ENCODE measurements at places on chromosomes 1 and 21.

- no peak for DNase-seq
Observed at GRCh38 chr1:105359457-105359856, 1609.8 kb downstream of the AMY1C start.

DNA sequence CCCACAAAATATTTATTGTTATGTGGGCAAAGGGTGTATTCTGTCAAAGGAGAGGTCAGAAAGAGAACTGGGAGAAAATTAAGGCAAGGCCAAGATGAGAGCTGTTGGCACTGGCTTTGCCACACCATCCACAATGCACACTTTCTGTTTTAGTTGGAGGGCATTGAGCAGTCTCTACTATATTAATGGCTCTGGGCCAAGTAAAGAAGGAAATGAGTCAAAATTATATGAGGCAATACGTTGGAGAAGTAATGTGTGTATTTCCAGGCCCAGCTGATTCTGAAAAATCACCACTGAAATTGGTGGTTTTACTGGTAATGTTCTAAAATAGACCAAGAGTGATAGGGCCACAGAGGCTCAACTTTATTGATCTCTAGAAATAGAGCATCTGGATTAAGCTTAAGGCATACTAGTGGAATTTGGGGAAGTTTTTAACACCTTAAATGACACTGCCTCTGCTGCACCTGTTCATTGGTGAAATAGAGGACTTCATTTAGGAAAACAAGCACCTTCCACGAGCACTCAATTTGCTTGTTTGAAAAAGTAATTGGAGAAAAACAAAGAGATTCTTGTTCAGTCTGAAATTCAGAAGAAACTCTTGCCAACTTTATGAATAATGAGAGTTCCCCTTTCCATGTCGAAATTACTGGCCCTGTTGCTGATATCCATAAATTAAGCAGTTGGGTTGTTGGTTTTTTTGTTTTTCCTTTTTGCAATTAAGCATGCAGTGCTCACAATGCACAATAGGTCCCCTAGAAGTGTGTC lies 424.9 kb downstream of the ADGRL2 start:
- DNase-seq, result no peak

DNA sequence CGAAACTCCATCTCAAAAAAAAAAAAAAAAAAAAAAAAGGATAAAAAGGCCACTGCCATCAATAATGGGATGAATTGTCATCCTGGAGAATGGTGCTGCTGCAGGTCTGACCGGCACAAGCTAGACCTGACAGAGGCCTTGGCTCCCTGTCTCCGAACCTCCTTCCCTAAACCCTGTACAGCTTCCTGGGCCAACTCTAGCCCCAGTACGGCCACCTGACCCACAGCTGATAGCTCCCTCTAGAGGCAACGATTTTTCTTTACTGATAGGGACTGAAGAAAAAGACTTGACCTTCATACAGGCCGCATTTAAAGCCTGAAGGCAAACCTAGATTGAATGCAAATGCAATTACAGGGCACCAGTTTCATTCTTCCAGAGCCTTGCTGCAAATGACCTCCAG lies 30.7 kb downstream of the NOL9 start:
- DNase-seq, result no peak

DNA sequence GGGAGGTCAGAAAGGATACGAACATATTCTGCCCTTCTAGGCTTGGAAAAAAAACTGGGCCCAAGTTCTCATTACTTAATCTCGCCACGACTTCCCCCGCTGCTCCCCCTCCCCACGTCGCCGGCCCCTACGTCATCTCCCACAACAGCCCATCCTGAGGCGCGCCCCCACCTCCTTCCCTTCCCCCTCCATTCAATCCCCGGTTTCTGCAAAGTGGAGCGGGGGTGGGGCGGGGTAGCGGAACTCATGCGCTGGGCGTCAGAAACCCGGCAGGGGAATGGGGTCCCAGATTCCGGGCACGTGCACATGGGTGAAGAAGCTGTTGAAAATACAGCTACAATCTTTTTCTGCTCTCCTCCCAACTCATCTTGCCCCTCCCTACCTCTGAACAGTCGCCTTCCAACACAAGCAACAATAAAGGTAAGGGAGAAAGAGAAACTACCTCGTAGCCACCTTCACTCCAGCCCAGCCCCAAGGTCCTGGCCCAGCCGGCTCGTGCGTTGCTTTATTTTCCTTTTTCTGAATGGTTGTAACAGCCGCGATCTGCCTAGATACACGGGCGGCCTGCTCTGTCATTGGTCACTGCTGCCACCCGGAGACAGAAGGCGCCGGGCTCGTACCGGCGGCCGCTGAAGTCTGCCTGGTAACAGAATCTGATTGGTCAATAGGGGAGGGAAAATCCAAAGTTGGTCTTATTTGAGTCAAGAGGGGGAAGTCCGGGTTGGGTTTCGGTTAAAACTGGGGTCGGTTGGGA lies at the start of gene RFX5:
Gene RFX5 (minus strand): TSS at position 484 of the 754 bp plus-strand sequence. CDS start 932 bp downstream, outside the sequence.
- peak; percentile 92 for DNase-seq

DNA sequence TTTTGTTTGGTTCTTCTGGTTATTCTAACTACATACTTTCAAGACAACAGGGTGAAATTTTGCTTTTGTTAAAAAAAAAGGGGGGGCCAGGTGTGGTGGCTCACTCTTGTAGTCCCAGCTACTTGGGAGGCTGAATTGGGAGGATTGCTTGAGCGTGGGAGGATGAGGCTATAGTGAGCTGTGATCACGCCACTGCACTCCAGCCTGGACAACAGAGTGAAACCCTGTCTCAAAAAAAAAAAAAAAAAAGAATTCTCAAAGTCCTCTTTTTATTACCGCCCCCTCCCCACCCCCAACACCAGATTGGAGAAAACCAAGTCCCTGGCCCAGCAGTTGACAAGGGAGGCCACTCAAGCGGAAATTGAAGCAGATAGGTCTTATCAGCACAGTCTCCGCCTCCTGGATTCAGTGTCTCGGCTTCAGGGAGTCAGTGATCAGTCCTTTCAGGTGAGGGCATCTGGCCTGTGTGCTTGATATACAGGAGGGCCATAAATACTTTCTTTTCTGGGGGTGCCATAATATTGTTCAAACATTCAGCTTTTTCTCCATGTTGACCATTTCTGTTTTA lies 50.2 kb downstream of the LAMC2 start:
- DNase-seq, result no peak

DNA sequence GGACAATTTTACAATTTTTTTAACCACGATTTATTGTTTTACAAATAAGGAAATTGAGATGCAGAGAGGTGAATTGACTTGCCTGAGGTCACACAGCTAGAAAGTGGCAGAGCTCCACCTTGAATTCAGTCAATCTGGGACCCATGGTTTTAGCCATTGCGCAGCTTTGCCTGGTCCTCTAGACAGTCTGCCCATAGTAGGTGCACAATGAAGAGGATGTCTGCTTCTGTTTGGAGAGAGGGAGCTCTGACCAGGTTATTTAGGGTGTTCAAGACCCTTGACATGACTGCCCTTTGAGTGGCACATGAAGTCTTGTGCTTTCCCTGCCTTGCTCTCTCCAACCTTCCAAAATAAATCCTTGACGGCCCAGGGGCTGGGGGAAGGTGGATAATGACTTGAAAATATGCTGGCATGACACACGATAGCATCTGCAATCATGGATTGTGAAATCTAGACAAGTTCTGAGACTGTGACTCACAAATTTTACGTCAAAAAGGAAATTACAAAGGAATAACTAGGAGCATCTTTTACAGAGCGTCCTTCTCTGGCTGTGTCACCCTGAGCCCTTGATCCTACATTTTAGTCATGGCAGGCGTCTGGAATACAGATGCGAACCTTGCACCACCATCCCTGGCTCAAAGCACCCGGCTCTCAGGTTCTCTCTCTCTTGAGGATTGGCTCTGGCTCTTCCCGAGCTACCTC lies 26.2 kb upstream of the ID3 start:
- no peak for DNase-seq

- DNase-seq, result no peak
Observed at GRCh38 chr21:46155514-46156377, at the start of gene FTCD. FTCD (minus strand) TSS chr21:46155579; CDS start chr21:46155523, 56 bp downstream.

DNA sequence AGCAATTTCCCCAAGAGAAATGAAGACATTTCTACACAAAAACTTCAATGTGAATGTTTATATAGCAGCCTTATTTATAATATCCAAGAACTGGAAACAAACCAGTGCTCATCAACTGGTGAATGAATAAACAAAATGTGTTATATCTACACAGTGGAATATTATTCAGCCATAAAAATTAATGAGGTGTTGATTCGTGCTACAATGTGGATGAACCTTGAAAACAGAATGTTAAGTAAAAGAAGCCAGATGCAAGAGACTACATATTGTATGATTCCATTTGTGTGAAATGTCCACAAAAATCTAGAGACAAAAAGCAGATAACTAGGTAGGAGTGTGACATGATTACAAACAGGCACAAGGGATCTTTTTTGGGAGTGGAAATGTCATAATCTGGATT lies 110.0 kb downstream of the CD247 start:
- DNase-seq, result no peak

DNA sequence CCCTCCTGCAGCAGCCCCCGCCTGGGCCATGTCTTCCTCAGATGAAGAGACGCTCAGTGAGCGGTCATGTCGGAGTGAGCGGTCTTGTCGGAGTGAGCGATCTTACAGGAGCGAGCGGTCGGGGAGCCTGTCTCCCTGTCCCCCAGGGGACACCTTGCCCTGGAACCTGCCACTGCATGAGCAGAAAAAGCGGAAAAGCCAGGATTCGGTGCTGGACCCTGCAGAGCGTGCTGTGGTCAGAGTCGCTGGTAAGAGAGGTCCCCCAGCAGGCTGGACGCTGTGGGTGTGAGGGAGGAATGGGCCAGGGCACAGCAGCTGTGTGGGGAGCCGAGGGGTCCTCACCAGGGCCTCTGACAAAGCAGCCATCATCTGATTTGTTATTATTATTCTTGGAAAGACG lies 58.0 kb downstream of the NDUFS5 start:
- DNase-seq, result no peak

DNA sequence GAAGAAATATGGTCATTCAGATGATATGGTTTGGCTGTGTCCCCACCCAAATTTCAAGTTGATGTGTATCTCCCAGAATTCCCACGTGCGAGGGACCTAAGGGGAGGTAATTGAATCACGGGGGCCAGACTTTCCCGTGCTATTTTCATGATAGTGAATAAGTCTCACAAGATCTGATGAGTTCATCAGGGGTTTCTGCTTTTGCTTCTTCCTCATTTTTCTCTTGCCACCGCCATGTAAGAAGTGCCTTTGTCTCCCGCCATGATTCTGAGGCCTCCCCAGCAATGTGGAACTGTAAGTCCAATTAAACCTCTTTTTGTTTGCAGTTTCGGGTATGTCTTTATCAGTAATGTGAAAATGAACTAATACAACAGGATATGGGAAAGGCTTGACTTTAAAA lies 1.4 kb upstream of the DPM3 start:
- no peak for DNase-seq

GRCh38 chr21:35697321-35697808 lies 363.0 kb downstream of the SETD4 start:
- DNase-seq, result no peak

GRCh38 chr1:173058556-173058955 lies 7.8 kb upstream of the TNFSF18 start:
- no peak for DNase-seq

GRCh38 chr21:40658311-40658710 lies 188.6 kb downstream of the DSCAM start:
- DNase-seq, result no peak

- DNase-seq, result no peak
Observed at GRCh38 chr1:187733232-187733631, 904.5 kb downstream of the PLA2G4A start.

DNA sequence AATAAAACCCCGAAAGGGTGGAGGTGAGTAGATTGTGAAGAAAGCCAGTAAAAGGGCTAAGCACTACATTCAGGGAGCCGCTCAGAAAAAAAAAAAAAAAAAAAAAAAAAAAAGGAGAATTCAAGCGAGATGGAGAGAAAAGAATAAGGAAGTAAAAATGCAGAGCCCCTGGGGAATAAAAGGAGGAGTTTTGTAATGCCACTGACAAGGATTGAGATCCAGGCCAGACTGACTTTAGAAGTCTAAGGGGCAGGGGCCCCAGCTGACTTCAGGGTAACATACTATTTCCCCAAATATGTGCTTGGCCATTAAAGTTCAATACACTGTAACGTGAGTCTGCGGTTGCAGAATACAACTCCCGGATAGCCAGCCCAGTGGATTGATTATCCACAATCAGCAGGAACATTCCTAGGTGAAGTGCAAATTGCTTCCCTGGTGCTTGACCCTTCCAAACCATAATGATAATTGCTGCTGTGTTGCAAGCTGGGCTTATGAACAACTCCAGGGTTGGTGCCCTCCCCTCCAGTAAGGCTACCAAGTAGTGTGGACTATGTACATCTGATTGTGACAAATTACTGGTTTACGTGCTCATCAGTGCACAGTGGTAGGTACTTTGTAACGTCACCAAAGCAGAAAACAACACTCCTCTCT lies 30.7 kb upstream of the RRP15 start:
- DNase-seq, result no peak

GRCh38 chr1:63914241-63914640 lies 140.4 kb downstream of the ROR1 start:
- DNase-seq, result no peak

GRCh38 chr1:87042111-87042811 lies 127.8 kb downstream of the HS2ST1 start:
- no peak for DNase-seq

DNA sequence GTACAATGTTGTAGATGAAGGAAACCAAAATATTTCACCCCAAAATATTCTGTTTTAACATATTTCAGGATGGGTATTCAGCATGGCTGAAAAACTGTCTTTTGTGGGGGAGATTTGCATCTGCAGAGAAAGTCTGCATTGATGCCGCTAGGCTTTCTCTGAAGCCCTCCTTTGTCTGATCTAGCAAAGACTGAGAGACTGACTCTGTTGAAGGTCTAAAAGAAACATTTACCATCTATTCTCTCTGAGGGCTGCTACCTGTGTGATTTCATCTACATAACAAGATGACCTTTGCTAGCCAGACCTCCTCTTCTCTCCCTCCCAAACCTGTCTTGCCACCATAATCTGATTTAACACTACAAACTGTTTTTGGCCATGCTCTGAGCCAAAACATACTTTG lies 12.4 kb upstream of the MT1HL1 start:
- no peak for DNase-seq

DNA sequence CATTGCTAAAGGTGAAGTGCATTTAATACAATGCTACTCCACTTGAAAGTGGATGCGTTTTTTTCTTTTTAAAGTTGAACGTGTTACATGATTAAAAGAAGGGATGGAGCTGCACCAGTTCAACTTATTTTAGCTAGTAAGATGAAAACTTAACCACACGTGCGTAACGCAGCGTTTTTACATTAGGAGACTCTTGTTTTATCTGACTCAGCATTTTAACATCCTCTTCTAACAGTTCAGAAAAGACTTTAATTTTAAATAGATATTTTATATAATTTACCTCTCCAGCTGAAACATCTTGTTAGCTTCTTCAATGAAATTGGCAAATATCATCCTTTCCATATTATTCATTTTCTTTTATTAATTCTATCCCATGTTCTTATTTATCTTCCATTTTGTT lies 33.4 kb downstream of the EXO1 start:
- DNase-seq, result no peak
